ENCODE measurements at places on chromosomes 5 and 9.

GRCh38 chr9:122217640-122218039 is 11.1 kb downstream of the LHX6 start:
- DNase-seq = no peak

GRCh38 chr5:9094582-9094981 is 451.3 kb downstream of the SEMA5A start:
- no peak for DNase-seq

DNA sequence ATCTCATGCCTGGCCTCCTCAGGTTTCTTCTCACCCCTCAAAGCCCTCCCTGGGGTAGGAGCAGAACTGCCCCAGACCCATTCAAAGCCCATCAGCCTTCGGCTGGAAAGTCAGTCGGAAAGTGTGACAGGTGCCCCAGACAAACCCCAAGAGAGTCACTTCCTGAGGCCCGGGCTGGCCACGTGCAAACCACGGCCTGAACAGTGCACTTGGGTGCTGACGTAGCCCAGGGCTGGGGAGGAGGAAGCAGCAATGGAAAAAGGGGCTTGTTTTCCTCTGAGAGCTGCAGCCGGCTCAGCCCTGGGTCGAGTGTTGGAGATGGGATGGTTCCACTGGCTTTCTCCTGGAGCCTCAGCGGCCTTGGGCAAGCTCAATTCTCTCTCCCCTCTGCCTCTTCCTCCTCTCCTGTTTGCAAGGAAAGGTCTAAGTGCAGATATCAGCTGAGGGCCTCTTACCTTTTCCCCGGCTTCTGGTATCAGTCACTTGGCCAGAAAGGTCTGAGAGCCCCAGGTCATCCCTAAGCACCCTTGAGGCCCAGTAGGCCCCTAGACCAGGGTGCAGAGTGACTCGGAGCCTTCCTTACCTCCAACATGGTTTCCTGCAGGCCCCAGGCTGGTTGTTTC is 5.9 kb upstream of the EGR1 start:
- no peak for DNase-seq

DNA sequence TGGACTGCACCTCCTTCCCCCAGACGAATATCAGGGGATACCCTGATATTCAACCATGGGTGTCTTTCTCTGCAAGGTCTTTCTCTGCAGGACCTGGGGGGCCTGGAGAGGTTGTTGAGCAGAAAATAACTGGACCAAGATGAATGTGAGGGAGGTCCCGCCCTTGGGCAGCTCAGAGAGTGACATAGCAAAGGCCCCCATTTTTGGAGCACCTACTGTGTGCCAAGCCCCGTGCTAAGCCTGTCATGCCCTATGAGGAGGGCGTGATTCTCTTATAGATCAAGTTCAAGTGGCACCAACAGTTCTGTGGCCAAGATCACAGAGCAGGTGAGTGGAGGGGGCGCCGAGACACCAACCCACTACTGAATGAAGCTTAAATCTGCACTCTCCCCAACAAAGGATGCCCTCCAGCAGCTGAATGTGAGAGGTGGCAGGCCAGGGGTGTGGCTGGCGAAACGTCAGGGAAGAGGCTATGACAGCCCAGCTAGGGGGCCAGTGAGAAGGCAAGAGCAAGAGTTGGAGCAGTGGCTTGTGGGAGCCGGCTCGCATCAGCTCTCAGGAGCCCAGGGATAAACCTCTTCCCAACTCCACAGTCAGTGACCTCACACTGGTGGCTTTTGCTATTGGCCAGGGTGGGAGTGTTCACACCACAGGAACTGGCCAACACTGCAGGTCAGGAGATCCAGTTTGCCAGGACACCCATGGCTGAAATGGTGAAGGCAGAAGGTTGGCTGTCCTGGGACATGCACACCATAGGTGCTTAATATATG is 5.3 kb downstream of the SARDH start:
- DNase-seq = no peak

Data from amniotic stem cell (primary cell).